ENCODE measurements at places on chromosomes 3 and 15. TPM values are rescaled to one million over a fixed set of nuclear protein-coding genes. Genes with fewer than 3 reads are reported as not detected.

PFKFB4 gene
- total RNA-seq, result 19.4 TPM

RETNLB gene
- not detected for total RNA-seq

ATP2B2 gene
- total RNA-seq, result not detected

METTL6 gene
- total RNA-seq, result 20.9 TPM

CASR gene
- total RNA-seq, result not detected

CFAP20DC gene
- total RNA-seq, result 2.8 TPM

APPL1 gene
- 29.0 TPM for total RNA-seq

IL5RA gene
- total RNA-seq, result not detected

C3orf52 gene
- total RNA-seq, result 6.6 TPM

OR5K2 gene
- total RNA-seq, result not detected

CCR3 gene
- total RNA-seq, result not detected

MITF gene
- 20.7 TPM for total RNA-seq

ANKRD63 gene
- not detected for total RNA-seq

CLDN18 gene
- total RNA-seq, result not detected

PTPN23 gene
- total RNA-seq, result 17.8 TPM

GOLGA8R gene
- total RNA-seq, result 0.08 TPM

TMEM212 gene
- not detected for total RNA-seq

SLC15A2 gene
- under 0.01 TPM for total RNA-seq

PLCH1 gene
- under 0.01 TPM for total RNA-seq

NDN gene
- 172 TPM for total RNA-seq

THAP10 gene
- total RNA-seq, result 3.1 TPM
